Smooth muscle cell of the pulmonary artery (primary cell): ENCODE measurements at places on chromosomes 6 and 20. TPM values are rescaled to one million over a fixed set of nuclear protein-coding genes. Genes with fewer than 3 reads are reported as not detected.

SIRPB1 gene
- total RNA-seq, result 1.3 TPM in 1 of 2 replicates, not detected in the other

FLRT3 gene
- 0.52 and 0.76 TPM in 2 replicates for total RNA-seq

NOX3 gene
- not detected in 2 replicates for total RNA-seq

MUC22 gene
- not detected in 2 replicates for total RNA-seq

NT5E gene
- total RNA-seq, result 593 and 667 TPM in 2 replicates

GSTA2 gene
- total RNA-seq, result not detected in 2 replicates

GLO1 gene
- total RNA-seq, result 75.3 and 101 TPM in 2 replicates

PTCRA gene
- not detected in 2 replicates for total RNA-seq

PHACTR3 gene
- total RNA-seq, result not detected in 2 replicates

TM9SF4 gene
- total RNA-seq, result 67.6 and 69.0 TPM in 2 replicates

LMBRD1 gene
- total RNA-seq, result 24.4 and 45.2 TPM in 2 replicates

CPNE5 gene
- total RNA-seq, result 0.17 and 0.20 TPM in 2 replicates

COL12A1 gene
- 211 and 724 TPM in 2 replicates for total RNA-seq

KHDC1L gene
- total RNA-seq, result not detected in 2 replicates
